ENCODE measurements at places on chromosomes 7 and 10. TPM values are rescaled to one million over a fixed set of nuclear protein-coding genes. Genes with fewer than 3 reads are reported as not detected.

The PDE1C gene
- total RNA-seq, result not detected

The RTKN2 gene
- total RNA-seq, result 4.8 TPM

The OR2A1 gene
- total RNA-seq, result not detected

The TRIM50 gene
- total RNA-seq, result not detected

The DMBT1 gene
- not detected for total RNA-seq

The FBXL13 gene
- total RNA-seq, result 0.32 TPM

GRCh38 chr7:137578541-137578940 lies 235.0 kb upstream of the PTN start:
- peaks cover 3% of the 10 kb centered on the region for H3K27me3 ChIP-seq
- no peak for DNase-seq
- no peaks in the 10 kb centered on the region for H3K4me1 ChIP-seq

- H3K27ac ChIP-seq, result peak overlapping the region; percentile 96
- DNase-seq, result peak; percentile 22
Measured at GRCh38 chr7:585873-586272, 66.2 kb upstream of the PDGFA start.

DNA sequence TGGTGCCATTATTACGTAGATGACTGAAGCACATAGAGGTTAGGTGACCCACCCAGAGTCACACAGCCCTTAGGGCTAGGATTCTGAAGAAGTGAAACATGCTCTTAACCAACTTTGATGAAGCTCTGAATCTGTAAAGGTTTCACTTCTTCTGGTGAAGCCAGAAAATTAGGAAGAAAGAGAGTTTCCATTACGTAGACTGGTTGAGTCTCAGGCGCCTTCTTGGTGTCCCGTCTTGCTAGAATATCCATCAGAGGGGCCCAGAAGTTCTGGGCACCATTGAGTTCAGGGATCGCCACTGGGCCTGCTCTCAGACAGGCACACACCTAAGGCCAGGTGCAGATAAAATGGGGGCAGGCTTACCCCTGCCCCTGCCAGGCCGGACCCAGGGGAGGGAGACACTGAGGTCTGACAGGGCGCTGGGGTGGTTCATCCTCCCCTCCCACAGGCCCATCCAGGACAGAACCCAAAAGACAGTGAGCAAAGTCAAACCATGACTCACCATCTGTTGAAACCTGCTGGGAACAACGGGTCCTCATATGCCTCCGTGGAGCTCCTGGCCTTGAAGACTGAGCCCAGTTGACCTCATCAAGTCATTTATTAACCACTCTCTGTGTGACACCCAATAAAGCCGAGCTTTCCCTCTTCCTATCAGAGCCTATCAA lies 33.2 kb downstream of the DRGX start:
- H3K36me3 ChIP-seq, result no peaks in the 10 kb centered on the region
- DNase-seq, result no peak
- H3K27ac ChIP-seq, result no peak overlapping the region
- H3K4me1 ChIP-seq, result no peaks in the 10 kb centered on the region
- H3K27me3 ChIP-seq, result no peaks in the 10 kb centered on the region

DNA sequence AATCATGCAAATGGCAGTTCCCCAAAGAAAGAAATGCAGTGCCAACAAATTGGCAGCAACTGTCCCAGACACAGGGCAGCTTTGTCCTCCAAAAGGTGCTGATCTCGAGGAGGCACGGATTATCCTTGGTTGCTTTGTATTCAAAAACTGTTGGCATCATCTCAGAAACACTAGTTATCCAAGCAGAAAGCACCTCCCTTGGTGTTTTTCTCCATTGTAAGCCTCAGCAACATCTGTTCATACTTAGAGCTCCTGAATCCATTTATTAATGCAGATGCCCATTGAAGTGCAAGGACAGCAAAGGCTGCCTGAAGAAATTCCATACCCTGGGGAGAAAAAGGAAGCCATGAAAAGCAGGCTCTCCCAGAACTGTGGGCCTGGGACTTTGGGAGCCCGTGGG lies 1.1 kb upstream of the NPS start:
- no peaks in the 10 kb centered on the region for H3K36me3 ChIP-seq
- H3K4me3 ChIP-seq, result no peak overlapping the region
- no peaks in the 10 kb centered on the region for H3K4me1 ChIP-seq
- H3K27ac ChIP-seq, result no peak overlapping the region
- DNase-seq, result no peak

- H3K36me3 ChIP-seq, result no peaks in the 10 kb centered on the region
- no peak overlapping the region for H3K4me3 ChIP-seq
- peaks cover 2% of the 10 kb centered on the region for H3K27me3 ChIP-seq
Measured at GRCh38 chr10:87850742-87851205, 12.6 kb downstream of the KLLN start.

GRCh38 chr10:26780793-26781601 lies 79.8 kb downstream of the ABI1 start:
- peak; percentile 63 for DNase-seq
- H3K4me3 ChIP-seq, result peak overlapping the region; percentile 23
- no peaks in the 10 kb centered on the region for H3K27me3 ChIP-seq
- H3K36me3 ChIP-seq, result peaks cover 8% of the 10 kb centered on the region

- H3K4me3 ChIP-seq, result no peak overlapping the region
- H3K4me1 ChIP-seq, result no peaks in the 10 kb centered on the region
- H3K36me3 ChIP-seq, result no peaks in the 10 kb centered on the region
- no peak for DNase-seq
- no peaks in the 10 kb centered on the region for H3K27me3 ChIP-seq
Measured at GRCh38 chr7:94336009-94336408, 58.7 kb upstream of the COL1A2 start.

- H3K4me3 ChIP-seq, result no peak overlapping the region
- H3K27me3 ChIP-seq, result no peaks in the 10 kb centered on the region
- no peak for DNase-seq
- peaks cover 4% of the 10 kb centered on the region for H3K4me1 ChIP-seq
Measured at GRCh38 chr7:101468546-101469275, 106.0 kb downstream of the COL26A1 start.

GRCh38 chr10:51651063-51651462 lies 48.3 kb downstream of the CSTF2T start:
- no peak overlapping the region for H3K27ac ChIP-seq
- H3K4me3 ChIP-seq, result no peak overlapping the region
- no peaks in the 10 kb centered on the region for H3K36me3 ChIP-seq
- no peak for DNase-seq
- H3K4me1 ChIP-seq, result no peaks in the 10 kb centered on the region
- H3K27me3 ChIP-seq, result peaks cover 2% of the 10 kb centered on the region

- H3K4me1 ChIP-seq, result no peaks in the 10 kb centered on the region
- no peak for DNase-seq
Measured at GRCh38 chr10:101538446-101538845, 49.6 kb downstream of the POLL start.

DNA sequence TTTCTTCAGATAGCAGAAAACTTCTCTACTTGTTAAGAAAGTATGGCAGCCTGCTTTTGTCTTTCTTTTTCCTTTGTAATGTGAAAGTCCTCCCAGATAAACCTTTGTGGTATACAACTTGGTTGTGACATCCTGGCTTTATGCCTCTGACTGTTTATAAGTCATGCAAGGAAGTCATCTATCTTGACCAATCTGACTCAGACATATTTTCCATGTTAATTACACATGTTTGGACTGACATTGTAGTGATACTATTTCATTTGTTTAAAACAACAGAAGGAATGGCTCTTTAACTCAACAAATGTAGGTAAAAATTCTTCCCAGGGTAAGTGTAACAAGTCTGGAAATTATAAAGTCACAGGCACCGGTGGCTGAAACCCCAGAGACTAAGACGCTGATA lies 341.6 kb upstream of the MEOX2 start:
- H3K4me1 ChIP-seq, result no peaks in the 10 kb centered on the region
- no peak overlapping the region for H3K27ac ChIP-seq
- H3K36me3 ChIP-seq, result no peaks in the 10 kb centered on the region
- peaks cover 3% of the 10 kb centered on the region for H3K27me3 ChIP-seq
- DNase-seq, result no peak
- H3K4me3 ChIP-seq, result no peak overlapping the region

DNA sequence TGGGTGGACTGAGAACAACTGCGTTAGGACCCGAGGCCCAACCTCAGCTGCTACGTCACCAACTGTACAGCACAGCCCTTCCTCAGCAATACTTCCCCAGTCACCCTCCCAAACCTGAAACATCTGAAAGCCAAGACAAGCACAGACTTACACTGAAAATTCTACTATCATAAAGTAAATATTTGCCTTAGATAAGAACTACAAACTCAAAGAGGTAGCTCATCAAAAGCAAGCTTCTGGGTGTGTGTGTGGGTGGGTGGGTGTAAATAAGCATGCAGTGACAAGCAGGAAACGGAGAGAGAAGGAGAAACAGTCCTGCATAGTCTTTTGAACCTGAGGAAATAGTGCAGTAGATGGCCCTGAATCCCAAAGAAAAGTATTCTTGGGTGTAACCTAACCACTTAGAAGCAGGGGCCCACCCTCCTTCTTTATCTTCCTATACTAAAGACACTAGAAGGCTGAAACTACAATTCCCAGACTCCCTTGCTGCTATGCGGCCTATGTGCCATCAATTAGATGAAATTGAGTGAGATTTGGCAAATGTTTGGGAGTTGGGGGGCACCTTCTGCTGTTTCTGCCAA lies 18.7 kb downstream of the SLC25A13 start:
- no peaks in the 10 kb centered on the region for H3K27me3 ChIP-seq
- H3K4me3 ChIP-seq, result no peak overlapping the region
- H3K4me1 ChIP-seq, result peaks cover 51% of the 10 kb centered on the region
- peak overlapping the region; percentile 80 for H3K27ac ChIP-seq
- peaks cover 13% of the 10 kb centered on the region for H3K36me3 ChIP-seq
- DNase-seq, result peak; percentile 22

DNA sequence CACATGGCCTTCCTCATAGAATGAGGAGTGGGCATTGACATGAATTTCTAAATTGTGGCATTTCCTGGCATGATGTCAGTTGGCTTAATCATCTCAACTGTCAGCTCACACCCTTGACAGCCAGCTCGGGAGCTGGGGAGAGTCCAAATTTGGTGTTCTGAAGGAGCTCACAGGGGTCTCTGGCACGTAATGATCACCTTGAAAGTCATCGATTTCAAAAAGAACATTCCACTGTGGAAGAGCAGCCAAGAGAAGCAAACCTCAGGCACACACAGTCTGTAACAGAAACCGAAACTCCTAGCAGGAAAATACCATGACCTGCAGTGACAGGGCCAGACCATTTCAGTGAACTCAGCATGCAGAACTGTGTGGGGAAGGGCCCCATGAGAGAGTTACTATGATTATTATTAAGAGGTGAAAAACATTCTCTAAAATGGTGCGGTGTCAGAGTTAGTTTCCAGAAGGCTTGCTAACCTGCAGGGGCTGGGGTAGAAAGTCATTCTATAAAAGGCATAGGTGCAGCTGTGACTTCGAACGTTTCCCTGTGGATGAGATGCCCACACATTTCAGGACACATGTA lies 26.4 kb upstream of the KLF6 start:
- DNase-seq, result peak; percentile 78
- H3K27me3 ChIP-seq, result no peaks in the 10 kb centered on the region
- H3K27ac ChIP-seq, result no peak overlapping the region
- H3K4me3 ChIP-seq, result peak overlapping the region; percentile 42
- H3K4me1 ChIP-seq, result peaks cover 80% of the 10 kb centered on the region

GRCh38 chr10:129024046-129024445 lies 443.0 kb upstream of the MGMT start:
- no peak overlapping the region for H3K4me3 ChIP-seq
- peaks cover 2% of the 10 kb centered on the region for H3K27me3 ChIP-seq
- no peaks in the 10 kb centered on the region for H3K4me1 ChIP-seq
- H3K36me3 ChIP-seq, result no peaks in the 10 kb centered on the region
- DNase-seq, result no peak

GRCh38 chr7:116443101-116443523 lies 56.4 kb upstream of the CAV2 start:
- peaks cover 13% of the 10 kb centered on the region for H3K27me3 ChIP-seq
- no peaks in the 10 kb centered on the region for H3K4me1 ChIP-seq
- DNase-seq, result no peak
- no peaks in the 10 kb centered on the region for H3K36me3 ChIP-seq

DNA sequence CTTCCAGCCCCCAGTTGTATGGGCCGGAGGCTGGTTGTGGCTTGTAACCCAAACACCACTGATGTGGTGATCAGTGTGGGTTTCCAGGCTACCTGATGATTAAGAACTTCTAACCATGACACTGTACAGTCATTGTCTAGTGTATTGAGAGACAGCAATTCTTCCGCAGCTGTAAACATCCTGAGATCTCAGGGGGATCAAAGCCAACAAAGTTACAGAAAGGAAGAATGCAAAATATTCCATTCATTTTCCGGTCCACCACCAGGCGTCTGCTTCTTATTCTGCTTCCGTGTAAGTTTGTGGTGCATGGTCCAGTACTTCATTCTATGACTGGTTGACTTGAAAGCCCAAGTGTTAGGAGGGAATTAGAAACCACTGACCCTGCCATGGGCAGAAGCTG lies 10.3 kb upstream of the GLI3 start:
- DNase-seq, result no peak
- no peaks in the 10 kb centered on the region for H3K36me3 ChIP-seq
- no peak overlapping the region for H3K4me3 ChIP-seq

Data from activated CD4-positive, alpha-beta T cell treated with anti-CD3 and anti-CD28 coated beads for 36 hours (primary cell).